ENCODE measurements at places on chromosomes 7 and 10. TPM values are rescaled to one million over a fixed set of nuclear protein-coding genes. Genes with fewer than 3 reads are reported as not detected.

TBL2 gene
- total RNA-seq, result 21.7 TPM

DNA sequence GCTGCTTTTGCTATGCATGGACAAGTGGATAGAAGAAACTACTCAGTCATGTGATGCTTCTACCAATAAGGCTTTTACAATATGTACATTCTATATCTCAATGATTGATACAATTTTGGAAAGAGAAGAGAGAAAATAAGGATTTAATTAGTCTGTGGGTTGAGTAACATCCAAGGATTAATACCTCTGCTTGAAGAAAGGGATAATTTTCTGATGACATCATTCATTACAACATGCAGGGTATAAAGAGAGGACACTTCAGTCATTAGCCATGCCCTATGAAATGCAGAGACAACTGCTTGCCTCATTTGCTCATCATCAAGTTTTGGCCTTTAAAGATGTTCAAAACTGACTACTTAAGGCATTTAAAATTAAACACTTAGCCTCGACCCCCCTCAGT lies 237.3 kb downstream of the AHR start:
- DNase-seq, result no peak

AGMO gene
- 1.9 TPM for total RNA-seq

GCK gene
- total RNA-seq, result 0.51 TPM

DNA sequence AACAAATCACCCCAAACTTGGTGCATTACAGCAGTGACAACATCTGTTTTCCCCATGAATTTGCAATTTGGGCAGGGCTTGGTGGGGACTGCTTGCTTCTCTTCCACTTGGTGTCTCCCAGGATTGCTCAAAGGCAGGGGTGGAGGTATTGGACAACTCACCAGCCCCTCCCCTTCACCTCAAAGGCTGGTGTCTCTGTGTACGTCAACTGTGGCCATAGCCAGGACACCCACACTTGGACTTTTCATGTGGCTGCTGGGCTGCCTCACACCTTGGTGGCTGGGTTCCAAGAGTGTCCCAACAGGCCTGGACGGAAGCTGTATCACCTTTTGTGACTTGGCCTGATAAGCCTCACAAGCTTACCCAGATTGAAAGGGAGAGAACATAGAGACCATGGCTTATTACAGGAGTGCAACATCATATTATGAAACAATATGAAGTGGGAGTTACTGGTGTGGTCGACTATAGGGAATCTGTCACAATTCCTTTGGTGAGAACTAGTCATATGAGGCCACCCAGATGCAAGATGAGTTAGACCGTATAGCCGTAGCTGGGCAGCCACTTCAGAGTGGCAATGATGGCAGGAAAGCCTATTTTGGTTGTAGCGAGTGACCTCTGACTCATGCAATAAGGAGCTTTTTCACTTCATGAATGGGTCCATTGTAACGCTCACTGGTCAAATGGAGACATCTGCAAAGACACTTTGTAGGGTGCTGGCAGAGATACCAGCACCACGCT lies 187.6 kb upstream of the ITGB1 start:
- no peak for DNase-seq

GRCh38 chr7:116258734-116259133 lies 48.4 kb downstream of the TES start:
- DNase-seq, result no peak

GRCh38 chr7:151428378-151429236 lies 11.3 kb downstream of the CRYGN start:
- peak; percentile 62 for DNase-seq

DNA sequence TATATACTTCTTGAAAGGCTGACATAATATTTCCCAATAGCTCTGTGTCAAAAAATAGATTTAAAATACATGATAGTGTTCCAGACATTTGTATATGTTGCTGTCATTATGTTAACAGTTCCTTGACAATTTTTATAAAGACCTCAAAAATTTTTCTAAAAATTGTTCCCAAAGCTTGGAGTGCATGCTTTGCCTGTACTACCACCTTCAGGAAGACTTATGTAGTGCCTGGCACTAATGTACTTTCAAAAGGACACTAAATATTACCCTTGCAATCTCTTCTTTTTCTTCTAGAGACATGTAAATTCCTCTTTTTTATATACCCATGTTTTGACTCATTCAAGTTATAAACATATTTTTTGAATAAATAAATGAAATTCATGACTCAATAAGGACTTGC lies 48.0 kb upstream of the SP8 start:
- no peak for DNase-seq

DNA sequence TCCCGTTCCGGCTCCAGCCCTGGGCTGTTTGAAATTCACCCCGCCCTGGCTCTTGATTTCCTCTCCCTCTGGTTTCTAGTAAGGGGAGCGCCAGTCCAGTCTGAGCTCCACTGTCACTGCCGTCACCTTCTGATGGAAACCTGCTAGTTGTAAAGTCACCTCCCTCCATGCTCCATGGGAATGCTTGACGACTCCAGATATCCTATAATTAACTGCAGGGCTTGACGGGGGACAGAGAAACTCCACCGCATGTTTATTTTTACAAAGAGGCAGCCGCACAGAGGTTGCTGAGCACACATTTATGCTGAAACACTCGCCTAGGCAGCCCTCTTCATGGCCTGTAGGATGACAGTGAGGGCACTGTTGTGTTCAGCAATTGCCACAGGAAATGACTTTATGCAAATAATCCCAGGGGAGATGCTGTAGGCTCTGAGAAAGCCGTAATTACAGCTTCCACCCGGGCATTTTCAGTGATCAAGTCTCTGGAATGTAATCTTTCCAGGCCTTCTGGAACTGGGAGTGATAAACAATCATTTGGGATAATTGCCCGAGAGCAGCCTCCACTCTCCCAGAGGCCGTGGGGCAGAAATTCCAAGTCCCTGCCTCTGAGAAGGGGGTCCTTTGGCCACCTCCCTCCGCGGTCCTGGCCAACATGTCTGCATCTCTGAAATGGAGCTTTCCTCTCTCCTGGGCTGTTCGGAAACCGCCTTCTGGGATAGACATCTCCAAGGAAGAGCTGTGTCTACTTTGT lies 300.5 kb downstream of the KLF6 start:
- DNase-seq, result peak; percentile 71

GRCh38 chr7:1974290-1975101 lies 258.2 kb downstream of the MAD1L1 start:
- peak; percentile 79 for DNase-seq

- DNase-seq, result no peak
Observed at GRCh38 chr7:93758631-93759030, 131.9 kb downstream of the TFPI2 start.

All from posterior vena cava (tissue), 2 donors.